ENCODE measurements at places on chromosomes 7 and 10.
A peak's percentile ranks its signal among the peaks of the same experiment; 100 is the strongest.

DNA sequence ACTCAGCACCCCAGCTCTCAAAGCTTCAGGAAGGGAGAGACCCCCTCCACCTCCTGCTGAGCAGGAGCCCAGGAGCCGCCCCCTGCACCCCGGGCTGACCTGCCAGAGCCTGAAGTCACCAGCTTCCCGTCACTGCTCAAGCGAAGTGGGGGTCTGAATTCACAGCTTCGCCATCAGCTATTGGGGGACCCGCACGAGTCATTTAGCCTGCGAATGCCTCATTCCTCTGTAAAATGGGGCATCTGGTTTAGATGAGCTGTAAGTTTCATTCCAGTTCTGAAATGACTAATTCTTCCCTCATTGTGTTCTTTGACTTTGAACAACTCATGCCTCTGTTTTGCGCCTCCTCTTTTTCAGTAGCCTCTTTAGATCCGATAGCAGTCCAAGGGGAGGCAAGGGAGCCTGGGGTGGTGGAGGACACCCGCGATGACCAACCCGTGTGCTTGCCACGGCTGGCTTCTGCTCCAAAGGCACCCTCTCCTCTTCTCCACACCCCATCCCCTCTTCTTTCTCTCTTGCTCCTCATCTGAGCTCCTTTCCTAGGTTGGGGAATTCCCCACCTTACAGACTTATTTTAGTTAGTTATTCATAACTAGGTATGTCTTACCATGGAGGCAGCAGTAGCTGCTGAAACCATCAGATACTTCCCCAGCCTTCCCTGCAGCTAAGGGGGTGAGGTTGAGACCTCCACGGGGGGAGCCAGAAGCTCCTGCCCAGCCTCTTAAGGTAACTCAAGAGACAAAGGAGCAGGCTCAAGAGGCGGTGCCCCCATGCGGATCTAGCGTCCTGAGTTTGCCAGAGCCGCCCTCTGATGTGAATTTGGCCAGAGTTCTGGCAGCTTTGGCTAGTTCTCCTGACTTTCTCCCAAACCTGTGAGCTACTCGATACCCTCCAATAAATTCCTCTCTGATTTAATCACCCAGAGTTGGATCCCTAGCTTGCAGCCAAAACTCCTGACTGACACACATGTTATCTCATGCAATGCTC is 47.7 kb downstream of the RBM17 start:
- peak; percentile 46 for DNase-seq

DNA sequence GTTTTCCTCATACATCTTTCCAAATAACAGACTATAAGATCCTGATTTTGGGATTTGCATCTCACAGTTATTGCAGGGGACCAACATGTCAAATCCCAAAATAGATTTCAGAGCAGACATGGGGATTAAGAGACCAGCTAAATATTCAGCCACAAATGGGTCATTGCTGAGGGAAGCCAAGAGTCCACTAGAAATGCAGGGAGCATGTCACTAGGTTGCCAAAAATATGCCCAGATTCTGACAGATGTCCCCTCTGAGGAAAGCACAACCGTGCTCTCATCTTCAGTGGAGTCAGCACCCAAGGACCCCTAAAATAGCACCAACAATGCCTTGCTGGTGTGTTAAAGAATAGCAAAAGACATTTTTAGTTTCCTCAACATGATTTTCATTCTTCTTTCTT is 56.2 kb upstream of the AGK start:
- no peak for DNase-seq

GRCh38 chr7:44696728-44697127 is 51.9 kb upstream of the ZMIZ2 start:
- DNase-seq, result no peak

- DNase-seq, result no peak
These were observed 86.2 kb downstream of the SORBS1 start for GRCh38 chr10:95475003-95475383.

GRCh38 chr7:95046494-95047240 is 139.3 kb downstream of the PPP1R9A start:
- DNase-seq, result no peak

DNA sequence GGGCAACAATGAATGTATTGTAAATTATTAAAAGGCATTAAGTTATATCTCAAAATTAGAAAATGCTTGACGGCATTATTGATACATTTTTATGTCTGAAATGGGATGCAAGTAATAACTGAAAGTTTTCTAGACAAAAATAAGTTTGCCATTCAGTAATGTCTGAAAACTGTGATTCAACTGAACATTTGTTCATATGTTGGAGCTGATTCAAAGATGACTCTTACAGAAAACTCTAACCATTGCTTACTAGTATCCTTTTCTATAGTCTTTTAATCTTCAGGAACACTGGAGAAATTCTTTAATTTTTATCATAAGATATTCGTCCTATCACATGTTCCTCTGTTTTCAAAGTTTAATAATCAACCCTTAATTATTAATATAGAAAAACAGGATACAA is 71.1 kb upstream of the TFEC start:
- DNase-seq, result no peak

DNA sequence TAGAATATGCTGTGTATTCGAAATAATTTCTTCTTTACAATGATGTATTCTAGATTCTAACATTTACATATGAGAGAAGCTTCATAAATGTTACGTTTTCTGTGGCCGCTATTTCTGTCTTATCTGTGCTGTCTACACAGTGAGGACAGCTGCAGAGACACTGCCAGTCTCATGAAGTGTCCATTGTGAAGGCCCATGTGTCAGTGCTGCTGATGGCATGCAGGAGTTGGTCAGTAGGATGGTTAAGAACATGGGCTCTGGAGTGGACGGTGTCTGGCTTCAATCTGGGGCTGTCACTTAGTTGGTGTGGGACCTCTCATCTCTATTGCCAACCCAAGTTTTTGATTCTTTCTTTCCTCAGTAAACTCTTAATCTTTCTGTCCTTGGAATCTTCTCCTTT is 137.3 kb downstream of the SDK1 start:
- DNase-seq, result no peak

DNA sequence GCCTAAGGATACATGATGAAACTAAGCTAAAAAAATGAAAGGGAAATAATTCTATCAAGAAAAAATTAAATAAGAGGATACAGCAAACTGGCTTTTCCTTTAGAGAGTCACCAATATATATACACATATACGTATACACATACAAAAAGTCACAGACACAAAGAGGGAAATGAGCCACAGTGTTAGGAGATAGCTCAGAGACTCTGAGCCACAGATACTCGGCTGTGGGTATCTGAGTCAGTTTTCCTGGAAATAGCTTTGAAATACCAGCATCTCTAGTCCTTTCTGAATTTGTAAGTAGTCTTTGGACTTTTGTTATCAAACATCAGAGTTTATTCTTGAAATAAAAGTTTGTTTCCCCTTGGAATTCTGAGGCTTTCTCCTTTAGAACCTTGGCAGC is 111.8 kb downstream of the TBXAS1 start:
- no peak for DNase-seq

DNA sequence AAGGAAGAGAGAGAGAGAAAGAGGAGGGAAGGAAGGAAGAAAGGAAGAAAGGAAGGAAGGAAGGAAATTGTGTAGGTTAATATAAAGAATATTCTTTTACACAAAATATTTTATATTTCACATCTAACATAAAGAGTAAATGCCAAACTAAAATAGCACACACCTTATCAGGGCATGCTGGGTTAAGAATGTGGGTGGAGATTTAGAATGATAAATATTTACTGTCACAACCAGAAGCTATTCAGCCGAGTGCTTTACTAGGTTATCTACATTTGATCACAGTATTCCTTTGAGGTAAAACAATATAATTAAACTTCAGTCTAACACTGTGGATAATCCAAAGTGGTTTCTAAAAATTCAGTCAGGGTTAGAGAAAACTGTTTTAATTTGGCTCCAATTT is 103.3 kb downstream of the SEMA3A start:
- DNase-seq, result no peak

- DNase-seq, result no peak
These were observed 117.3 kb downstream of the FAM53B start for GRCh38 chr10:124626759-124627380.

Measured in GM12892 (cell line).